ENCODE measurements at places on chromosomes 12 and 14.

DNA sequence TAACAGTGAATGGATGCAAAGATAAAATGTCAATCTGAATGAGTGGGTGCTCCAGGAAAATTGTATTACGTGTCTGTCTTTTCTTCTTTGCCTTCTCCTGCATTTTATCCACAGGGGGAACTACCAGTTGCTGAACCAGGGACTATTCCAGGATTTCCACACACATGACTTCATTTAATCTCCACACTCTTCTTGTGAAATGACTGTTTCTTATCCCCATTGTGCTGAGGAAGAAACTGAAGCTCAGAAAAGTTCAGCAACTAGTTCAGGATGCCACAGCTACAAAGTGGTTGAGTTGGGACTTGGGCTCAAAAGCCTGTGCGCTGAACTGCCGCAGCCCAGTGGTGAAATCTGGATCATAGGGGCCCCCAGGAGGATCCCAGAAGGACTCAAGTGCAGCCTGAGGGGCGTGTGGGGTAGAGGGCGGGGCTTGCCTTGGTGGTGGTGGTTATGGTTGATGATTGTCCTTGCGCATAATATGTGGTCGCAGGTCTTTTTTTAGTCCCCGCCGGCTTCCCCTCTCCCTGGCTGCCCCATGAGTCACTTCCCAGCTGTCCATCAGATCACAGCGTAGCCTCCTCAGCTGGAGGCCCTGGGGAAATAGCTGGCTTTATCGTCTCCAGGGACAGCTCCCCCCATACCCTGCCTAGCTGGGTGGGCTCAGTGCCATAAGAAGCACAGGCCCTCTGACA is 235.2 kb upstream of the CRY1 start:
- no peak for DNase-seq

DNA sequence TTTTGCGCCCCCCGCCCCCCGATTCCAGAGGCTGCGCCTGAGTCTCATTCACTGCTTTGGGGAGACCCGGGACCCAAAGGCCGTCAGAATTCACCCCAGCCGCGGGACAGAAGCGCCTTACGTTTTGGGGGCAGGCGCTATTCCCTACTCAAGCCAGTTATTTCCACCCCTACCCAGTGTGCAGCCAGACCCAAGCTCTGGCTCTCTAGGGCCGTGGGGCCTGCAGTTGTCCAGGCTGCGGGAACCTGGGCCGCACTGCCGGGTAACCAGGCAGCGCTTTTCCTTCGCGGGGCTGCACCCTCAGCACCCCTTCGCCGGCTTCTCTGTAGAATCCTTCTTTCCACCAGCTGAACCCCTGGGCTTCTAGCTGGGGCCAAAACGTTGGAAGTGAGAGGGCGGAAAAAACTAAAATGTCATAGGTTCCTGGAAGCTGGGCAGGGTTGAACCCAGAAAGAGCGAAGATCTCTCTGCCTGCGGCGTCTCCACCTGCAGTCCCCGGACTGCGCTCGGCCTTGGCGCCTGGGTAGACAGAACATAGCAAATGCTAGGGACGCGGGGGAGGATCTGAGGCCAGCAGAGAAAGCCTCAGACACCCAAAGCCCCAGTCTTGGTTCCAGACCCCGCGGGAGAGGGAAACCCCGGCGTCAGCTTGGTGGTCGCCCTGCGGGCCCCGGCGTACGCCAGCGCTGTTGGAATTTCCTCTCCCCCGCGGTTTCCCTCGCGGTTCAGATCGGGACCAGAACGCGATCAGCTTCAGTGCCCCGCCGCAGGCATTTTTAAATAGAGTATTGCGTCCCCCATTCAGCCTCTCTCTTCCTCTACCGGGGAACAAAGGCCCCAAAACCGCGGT is 18.3 kb downstream of the TBX3 start:
- no peak for DNase-seq

DNA sequence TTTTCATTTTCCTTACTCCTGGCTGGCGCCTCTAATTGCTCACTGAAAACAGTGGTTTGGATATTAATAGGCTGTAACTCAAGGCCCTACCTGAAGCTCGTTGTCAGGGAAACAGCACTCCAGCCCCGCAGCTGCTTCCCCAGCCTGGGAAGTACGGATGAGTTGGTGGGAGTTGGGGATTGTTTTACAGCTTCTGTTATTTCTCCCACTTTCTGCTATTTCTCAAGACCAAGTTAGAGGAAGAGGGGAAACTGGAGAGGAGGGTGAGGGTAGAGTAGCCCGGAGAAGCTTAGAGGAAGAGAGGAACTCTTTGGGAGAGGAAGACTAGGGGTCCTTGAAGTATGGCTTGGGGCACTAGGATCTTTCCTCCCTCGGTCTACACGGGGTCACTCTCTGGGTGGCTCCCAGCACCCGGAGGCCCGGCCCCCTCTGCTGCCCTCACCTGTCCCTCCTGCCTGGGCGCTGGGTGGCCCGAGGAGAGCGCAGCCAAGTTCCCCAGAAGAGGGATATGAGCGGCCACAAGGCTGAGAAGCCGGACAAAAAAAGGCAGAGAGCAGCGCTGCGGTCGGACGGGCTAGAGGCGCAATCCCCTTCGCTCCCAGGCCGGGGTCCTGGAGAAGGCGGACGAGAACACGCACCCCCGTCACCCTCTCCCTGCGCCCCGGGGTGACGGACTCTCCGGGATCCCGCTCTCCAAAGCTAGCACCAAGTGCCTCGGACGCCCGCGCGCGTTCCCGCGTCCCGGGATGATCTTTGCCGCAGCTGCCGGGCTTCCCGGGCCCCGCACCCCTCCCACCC is 671 bp downstream of the SPTB start:
- DNase-seq, result no peak

DNA sequence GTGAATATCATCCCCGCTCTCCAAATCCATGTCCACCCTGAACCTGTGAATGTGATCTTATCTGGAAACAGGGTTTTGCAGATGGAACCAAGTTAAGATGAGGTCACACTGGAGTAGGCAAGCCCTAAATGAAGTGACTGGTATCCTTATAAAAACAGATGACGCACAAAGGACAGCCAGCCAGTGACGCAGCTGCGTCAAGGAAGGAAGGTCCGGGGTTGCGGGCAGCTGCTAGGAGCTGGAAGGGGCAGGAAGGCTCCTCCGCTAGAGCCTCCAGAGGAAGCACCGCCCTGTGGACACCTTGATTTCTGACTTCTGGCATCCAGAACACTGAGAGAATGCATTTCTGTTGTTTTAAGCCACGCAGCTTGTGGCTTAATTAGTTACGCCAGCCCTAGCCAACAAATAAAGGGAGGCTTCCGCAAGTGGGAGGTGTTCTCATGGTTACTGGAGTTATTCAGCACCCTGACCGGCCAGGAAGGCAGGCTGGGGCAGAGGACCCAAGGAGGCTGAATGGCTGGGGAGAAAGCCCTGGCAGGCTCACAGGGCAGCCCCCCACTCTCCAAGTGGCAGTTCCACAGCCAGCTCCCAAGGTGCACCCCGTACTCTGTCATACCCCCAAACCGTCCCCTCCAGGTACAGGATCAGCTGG is 127.6 kb upstream of the NCOR2 start:
- DNase-seq, result no peak

GRCh38 chr14:38004610-38004879 is 203.2 kb upstream of the SSTR1 start:
- DNase-seq, result no peak

GRCh38 chr12:122788387-122788786 is 14.0 kb downstream of the CCDC62 start:
- DNase-seq, result no peak

DNA sequence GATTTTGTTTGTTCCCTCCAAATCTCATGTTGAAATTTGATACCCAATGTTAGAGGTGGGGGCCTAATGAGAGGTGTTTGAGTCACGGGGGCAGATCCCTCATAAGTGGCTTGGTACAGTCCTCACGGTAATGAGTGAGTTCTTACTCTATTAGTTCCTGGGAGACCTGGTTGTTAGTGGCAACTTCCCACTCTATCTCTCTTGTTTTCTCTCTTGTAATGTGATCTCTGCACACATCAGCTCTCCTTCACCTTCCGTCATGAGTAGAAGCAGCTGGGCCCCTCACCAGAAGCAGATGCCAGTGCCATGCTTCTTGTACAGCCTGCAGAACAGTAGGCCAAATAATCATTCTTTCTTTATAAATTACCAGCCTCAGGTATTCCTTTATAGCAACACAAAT is 29.6 kb upstream of the KCNK10 start:
- DNase-seq, result no peak

DNA sequence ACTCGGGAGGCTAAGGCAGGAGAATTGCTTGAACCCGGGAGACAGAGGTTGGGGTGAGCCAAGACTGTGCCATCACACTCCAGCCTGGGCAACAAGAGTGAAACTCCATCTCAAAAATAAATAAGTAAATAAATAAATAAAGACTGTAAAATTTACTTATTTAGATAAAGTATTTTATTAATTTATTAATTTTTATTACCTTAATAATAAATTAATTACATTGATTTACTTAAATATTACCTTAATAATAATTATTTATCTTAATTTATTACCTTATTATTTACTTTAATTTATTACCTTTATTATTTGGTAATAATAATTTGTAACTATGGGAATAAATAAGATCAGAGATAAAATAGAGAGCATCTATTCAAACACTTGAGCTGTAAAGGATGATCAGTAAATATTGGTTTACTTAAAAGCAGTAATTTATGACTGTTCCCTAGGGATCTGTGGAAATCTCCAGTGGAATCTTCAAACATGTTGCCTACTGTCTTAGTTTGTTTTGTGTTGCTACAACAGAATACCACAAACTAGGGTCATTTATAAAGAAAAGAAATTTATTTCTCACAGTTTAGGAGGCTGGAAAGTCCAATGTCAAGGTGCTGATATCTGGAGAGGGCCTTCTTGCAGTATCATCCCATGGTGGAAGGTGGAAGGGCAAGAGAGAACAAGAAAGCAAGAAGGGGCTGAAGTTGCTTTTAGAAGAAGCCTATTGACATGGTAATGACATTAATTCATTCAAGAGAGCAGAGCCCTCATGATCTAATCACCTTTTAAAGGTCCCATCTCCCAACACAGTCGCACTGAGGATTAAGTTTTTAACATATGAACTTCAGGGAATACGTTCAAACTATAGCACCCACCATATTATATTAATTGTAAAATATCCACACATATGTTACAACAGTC is 37.1 kb downstream of the SOCS2 start:
- DNase-seq, result no peak

- DNase-seq, result no peak
Measured at GRCh38 chr14:79356040-79356439, 855.3 kb downstream of the DIO2 start.

- no peak for DNase-seq
Measured at GRCh38 chr12:112046003-112046402, 32.8 kb downstream of the ERP29 start.

DNA sequence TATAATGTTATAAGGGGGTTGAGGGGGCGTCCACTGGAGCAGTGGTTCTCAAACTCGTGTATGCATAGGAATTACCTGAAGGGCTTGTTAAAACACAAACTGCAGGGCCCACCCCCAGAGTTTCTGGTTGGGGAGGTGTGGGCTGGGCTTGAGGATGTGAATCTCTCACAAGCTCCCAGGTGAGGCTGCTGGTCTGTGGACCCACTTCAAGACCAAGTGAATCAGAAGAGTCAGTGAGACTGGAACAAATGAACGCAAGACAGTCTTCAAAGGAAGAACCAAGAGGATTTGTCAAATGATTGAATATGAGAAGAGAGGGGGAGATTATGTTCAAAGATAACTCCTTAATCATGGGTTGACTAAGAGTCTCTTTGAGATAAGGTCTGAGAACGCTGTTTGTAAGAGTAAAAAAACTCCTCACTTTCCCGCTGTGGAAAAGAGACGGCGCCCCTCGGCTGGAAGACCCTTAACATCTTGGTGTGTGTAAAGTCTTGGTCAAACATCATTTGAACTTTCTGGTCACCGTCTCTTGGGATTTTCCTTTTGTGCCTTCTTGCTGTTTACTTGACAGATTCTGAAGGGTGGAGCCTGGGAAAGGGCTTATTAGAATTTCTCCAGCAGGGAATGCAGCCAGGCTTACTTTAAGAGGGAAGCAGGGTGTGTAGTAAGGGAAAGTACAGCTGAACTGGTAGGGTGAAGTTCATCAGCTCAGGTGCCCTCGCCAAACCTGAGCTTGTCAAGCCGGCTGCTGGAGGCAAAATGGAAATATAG is 5.3 kb upstream of the FOXN3 start:
- DNase-seq, result no peak

- no peak for DNase-seq
Measured at GRCh38 chr14:69711065-69711464, 55.9 kb upstream of the SRSF5 start.

DNA sequence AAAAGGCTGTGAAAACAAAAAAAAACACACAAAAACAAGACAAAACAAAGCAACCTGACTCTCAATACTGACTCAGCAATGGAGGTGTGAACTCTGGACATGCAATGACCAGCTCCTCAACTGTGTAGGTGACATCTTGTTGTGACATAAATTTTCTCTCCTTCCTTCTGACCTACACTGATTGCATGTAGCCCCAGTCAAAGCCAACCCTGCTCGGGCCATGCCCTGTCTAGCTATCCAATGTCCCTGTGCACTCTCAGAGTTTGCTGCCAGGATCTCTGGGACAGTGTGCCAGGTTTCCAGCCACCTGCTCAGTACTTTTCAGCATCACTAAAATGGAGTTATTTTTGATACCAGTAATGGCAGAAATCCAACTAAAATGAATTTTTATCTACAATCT is 18.9 kb upstream of the CRACR2A start:
- no peak for DNase-seq

- no peak for DNase-seq
Measured at GRCh38 chr14:30330445-30330844, 228.5 kb upstream of the G2E3 start.

DNA sequence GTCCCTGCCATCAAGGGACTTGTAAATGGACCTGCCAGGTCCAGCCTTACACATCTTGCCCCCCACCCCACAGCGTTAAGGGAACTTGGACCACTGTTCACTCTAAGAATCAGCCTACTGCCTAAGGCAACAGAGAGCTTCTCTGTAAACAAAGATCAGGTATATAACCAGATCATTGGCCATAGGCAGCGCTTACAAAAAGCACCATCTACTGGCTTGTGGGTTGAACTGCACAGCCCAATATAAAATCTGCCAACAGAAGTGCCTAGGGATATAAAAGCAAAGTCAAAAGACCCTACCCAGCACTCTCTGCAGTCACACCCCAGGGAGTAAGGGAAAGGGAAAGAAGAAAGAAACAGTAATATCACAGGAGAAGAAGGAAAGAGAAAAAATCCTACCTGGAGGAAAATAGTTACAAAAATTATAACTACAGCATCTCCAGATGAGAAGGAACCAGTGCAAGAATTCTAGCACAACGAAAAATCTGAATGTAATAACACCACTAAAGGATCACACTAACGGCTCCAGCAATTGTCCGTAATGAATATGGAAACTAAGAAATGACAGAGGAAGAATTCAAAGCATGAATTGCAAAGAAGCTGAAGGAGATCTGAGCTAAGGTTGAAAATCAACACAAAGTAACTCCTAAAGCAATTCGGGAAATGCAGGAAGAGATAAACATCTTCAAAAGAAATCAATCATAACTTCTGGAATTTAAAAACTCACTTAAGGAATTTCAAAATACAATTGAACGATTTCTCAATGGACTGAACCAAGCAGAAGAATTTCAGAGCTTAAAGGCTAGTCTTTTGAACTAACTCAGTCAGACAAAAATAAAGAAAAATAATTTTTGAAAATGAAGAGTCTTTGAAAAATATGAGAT is 95.2 kb upstream of the PCED1B start:
- peak; percentile 39 for DNase-seq

- no peak for DNase-seq
Measured at GRCh38 chr14:106657460-106657859, 1131.1 kb downstream of the TMEM121 start.

GRCh38 chr14:54108481-54109471 is 152.2 kb upstream of the BMP4 start:
- DNase-seq, result peak; percentile 52

GRCh38 chr12:3207858-3208257 is 130.7 kb downstream of the TSPAN9 start:
- no peak for DNase-seq

Data from fibroblast of skin of left quadriceps (primary cell).